Activated CD4-positive, CD25-positive, alpha-beta regulatory T cell treated with anti-CD3 and anti-CD28 coated beads, Interleukin-2, amount 50 U/mL, for 24 hours (primary cell): ENCODE measurements at places on chromosomes 6 and 20.

DNA sequence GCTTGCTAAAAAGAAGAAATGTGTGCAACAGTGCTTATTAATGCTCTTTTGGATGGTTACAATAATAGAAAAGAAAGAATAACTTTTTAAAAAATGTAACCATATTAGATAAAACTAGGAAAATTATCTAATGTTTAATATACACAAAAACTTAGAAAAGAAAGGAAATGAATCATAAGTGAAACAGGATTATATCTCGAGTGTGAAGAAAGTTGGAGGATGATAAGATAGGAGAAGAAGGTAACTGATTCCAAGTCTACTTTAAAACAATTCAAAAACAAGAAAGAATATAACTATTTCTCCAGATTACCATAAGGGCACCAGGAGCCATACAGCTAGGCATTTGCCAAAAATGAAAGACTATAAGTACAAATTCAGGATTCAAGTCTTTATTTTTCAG, 73.0 kb downstream of the PHIP start:
- no peak for ATAC-seq

GRCh38 chr20:25044660-25045342, 13.1 kb downstream of the ACSS1 start:
- ATAC-seq: no peak

- no peak for ATAC-seq
Observed at GRCh38 chr6:148698671-148699180, 48.1 kb upstream of the UST start.

DNA sequence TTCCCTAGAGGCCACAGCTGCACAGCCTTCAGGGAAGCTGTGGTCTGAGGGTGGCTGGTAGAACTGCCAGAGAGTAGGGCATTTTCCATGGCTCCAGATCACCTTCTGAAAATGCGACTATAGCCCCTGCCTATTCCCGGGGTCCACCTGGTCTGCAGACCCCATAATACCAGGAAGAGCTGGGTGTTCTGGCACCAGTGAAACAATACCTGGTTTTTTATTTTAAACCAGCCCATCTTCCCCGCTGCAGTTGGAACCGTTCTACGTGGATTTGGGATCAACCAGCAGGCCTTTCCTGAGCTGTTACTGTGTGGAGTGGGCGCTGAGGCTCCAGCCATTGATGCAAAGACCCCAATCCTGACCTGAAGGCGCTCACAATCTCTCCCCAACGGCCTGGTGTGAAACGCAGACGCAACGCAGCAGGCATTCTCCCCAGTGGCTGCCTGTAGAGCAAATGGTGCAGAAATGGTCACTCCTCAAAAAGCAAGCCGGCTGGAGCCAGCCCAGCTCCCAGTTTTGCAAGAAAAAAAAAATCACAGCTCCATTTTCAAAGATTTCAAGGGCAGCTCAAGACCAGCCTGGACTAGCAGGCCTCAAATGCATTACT, 11.3 kb downstream of the NPEPL1 start:
- ATAC-seq: no peak

GRCh38 chr6:21856844-21857243, 263.3 kb downstream of the SOX4 start:
- no peak for ATAC-seq

DNA sequence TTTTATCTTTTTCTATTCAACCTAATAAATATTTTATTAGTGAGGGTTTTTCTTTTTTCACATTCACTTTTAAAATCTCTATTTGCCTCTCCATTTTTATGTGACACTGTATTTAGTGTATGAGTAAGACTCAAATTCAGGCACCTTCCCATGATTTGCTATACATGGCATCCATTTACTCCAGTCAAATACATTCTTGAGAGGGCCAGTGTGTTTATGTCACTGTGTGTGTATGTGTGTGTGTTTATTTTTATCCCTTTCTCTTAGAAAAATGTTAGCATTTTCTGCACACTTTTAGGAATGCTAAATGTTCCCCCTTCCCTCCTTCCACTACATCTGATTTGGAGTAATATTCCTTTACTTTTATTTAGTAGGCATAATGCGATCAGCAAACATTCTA, 290.0 kb downstream of the PACRG start:
- no peak for ATAC-seq

- ATAC-seq: no peak
Observed at GRCh38 chr6:48194596-48195295, 83.7 kb upstream of the PTCHD4 start.

DNA sequence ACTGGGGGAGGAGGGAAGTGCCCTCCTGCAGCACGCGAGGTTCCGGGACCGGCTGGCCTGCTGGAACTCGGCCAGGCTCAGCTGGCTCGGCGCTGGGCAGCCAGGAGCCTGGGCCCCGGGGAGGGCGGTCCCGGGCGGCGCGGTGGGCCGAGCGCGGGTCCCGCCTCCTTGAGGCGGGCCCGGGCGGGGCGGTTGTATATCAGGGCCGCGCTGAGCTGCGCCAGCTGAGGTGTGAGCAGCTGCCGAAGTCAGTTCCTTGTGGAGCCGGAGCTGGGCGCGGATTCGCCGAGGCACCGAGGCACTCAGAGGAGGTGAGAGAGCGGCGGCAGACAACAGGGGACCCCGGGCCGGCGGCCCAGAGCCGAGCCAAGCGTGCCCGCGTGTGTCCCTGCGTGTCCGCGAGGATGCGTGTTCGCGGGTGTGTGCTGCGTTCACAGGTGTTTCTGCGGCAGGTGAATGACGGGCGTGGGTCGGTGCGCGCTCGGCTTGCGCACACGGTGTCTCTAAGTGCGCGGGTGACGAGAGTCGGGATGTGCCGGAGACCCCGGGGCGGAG, at the start of gene CDKN1A:
Gene CDKN1A, plus strand, starts transcription at position 227 of the 555 bp plus-strand sequence. CDS start 5,388 bp downstream, outside the sequence.
- ATAC-seq: peak; percentile 66

DNA sequence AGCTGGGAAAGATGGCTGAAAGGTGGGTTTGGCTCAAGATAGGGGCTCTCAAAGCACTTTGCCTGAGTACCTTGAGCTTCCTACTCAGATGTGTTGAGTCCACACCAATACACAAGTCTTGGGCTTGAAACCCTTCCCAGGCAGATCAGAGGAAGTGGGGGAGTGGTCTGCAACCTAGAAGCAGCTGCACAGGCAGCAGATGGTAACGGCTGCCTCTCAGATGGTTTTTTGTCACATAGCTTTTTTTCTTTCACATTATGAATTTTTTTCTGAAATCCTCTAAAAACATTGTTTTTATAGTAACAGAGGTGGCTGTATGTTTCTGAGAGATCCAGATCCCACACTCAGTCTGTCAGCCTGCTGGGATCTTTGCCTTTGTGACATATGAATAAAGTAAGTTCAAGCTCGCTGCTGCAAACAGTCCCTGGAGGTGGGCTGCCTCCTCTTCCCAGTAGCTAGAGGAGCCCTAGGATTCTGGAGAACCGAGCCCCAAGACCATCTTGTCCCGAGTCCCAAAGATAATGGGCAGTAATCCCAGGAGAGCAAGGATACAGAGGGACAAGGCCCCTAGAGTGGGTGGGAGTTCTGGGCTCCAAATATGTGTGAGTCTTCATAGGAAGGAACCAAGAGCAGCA, 97.1 kb upstream of the TOP1 start:
- no peak for ATAC-seq

GRCh38 chr6:13272131-13273046, 55.9 kb downstream of the TBC1D7 start:
- ATAC-seq: no peak

DNA sequence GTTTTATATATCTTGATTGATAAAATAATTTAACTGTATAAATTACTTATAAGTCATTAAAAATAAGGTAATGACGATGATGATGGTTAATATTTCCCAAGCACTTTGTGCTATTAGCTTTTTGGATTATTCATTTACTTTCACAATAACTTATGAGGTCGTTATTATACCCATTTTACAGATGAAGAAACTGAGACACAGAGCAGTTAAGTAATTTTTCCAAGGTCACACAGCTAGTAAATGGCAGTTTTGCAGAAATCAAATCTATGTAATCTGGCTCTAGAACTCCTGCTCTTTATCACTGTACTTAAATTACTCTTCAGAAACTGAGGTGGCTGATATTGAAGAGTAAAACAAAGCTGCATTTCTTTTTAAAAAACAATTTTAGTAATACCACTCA, 18.2 kb downstream of the NOL7 start:
- ATAC-seq: no peak

DNA sequence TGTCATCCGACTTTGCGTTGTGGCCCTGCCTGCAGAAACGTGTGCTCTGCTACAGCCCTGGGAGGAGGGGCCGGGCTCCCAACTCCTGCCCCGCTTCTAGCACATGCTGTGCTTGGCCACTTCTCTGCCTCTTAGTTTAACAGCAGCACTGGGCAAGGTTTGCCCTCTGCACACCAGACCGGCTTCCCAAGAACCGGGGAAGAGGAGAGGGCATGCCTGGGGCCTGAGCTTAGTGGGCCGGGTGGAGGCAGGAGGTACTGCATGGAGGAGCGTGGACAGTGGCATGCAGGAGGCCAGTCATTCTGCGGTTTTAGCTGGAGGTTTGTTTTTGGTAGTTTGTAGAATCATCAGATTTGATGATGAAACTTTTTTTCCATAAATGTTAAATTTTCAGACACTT, 45.5 kb downstream of the CEP43 start:
- no peak for ATAC-seq

DNA sequence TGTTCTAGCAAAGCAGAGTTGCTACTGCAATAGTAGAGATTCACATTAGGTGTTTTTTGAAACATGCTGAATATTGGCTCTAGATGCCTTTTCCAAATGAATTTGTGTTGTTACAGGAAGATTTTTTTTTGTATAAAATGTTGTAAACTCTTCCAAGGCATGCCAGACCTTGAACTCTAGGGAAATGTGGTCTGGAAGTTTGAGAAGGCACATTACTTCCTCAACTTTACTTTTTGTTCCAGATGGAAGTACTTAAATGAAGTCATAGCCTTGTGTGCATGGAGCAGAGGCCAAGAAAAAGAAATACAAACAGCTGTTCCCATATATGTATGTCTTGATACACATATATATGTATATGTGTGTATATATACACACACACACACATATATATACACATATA, 585.7 kb upstream of the MARCKS start:
- ATAC-seq: no peak

DNA sequence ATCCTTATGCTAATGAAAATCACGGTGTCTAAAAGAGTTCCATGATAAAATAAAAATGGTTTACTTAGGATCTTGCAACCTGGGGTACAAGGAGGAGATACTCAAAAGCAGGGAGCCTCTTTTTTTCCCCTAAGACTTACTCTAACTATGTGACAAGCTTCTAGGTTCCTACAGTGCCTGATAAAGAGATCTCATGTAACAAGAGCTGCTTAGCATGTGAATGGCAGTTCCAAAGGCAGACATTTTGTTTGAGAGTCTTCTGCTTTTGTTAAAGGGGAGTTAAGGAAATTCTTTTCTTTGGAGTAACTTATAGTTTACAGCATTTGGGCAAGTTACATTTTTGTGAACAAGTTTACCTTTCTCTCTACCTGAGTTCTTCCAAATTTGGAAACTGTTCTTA, 945.8 kb upstream of the ADGRB3 start:
- ATAC-seq: no peak

DNA sequence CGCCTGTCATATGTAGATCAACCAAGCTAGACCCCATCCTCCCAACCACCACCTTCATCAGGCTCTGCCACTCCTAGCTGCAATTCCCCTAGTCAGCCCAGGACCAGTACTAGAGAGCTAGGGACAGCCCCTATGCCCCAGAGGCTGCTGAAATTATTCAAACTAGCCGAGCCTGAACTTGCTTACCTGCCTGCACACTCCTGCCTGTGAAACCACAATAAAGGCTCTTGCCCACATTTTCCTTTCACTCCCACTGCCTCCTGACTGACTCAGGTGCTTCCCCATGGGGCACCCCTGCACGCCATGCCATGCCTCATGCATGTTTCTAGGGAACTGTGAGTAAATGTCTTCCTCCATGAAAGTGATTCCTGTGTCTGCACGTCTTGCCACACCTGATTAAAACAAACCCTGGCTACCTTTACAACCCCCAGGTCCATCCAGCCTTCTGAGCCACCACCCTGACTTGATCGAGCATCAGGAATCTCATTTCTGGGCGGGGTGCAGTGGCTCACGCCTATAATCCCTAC, 66.5 kb upstream of the IER3 start:
- ATAC-seq: peak; percentile 94

- no peak for ATAC-seq
Observed at GRCh38 chr6:169366258-169366901, 112.7 kb upstream of the THBS2 start.

- ATAC-seq: no peak
Observed at GRCh38 chr6:4350567-4351519, 215.5 kb upstream of the ECI2 start.

DNA sequence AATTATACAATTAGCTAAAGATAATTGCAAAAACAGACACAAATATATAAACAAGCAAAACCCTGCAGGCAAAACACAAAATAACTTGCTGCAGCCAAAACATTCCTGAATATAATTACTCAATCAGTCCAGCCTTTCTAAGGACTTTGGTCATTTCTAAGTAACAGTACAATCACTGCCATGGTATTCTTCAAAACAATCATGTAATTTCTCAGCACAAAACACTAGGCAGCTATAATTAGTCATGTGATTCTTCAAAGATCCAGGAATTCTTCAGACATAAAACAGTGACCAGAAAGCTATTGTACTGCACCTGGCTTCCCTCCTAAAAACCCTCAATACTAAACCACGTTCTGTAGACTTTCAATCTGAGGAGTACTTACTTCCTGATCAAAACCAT, 881.1 kb downstream of the EPHA7 start:
- no peak for ATAC-seq

- no peak for ATAC-seq
Observed at GRCh38 chr6:137304020-137304780, 85.0 kb upstream of the IFNGR1 start.

- no peak for ATAC-seq
Observed at GRCh38 chr20:20018366-20018765, 1.2 kb downstream of the NAA20 start.
